Right kidney (tissue), 9 donors: ENCODE measurements at places on chromosomes 4 and X.

DNA sequence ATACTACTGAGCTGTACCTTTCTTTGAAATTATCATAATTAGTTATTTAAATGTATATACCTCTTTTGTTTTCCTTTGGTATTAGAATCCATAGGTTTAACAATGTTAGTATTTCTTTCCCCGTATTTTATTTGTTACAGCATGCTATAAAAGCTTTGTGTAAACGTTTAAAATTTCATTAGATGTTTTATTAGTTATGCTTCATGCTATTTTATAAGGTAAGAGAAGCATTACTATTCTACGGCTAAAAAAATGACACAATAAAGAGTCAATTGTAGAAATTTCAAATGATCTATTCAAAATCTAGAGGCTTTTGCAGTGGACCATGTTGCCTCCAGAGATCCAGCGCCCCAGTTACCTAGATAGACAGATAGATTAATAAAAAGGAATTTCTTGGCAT, 1203.3 kb upstream of the IGFBP7 start:
- no peak for DNase-seq

DNA sequence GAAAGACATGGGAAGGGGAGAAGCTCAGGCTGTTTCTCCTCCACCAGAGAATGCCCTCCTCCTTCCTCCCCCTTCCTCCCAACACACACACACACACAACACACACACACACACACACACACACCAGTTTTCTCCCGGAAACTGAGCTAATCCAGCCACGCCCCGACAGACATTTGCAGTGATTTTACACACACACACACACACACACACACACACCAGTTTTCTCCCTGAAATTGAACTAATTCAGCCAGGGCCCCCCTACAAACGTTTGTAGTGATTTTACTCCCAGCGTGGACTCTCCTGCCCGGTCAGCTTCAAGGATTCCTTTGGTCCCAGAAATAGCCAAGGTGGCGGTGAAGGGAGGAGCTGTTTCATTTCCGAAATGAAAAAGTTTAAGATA, 32.9 kb upstream of the STX18 start:
- peak; percentile 90 for DNase-seq

- no peak for DNase-seq
Observed at GRCh38 chr4:17187003-17187402, 288.6 kb upstream of the LDB2 start.

GRCh38 chr4:182538031-182538430, 294.8 kb downstream of the TENM3 start:
- DNase-seq, result no peak

- DNase-seq, result no peak
Observed at GRCh38 chr4:156473151-156473550, 498.4 kb downstream of the PDGFC start.

DNA sequence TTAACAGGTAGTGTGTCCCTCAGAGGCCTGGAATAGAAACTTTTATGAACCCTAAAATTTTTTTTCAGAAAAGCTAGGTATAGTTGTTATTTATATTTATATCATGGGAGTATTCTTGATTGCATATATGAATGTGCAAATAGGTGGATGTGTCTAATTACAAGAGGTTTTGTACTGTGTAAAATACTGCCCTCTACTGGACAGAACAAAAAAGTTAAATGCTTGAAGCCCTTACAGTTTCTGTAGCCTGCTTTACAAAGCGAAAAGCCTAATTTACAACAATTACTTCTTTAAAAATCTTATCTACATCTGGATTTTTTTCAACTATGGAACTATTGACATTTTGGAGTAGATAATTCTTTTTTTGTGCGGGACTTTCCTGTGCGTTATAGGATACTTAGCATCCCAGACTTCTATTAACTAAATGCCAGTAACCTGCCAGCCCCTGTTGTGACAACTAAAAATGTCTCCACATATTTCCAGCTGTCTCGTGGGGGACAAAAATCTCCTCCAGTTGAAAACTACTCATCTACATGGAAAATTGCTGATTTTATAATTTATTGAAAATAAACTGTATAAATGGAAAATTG, 35.1 kb downstream of the ENPEP start:
- no peak for DNase-seq

DNA sequence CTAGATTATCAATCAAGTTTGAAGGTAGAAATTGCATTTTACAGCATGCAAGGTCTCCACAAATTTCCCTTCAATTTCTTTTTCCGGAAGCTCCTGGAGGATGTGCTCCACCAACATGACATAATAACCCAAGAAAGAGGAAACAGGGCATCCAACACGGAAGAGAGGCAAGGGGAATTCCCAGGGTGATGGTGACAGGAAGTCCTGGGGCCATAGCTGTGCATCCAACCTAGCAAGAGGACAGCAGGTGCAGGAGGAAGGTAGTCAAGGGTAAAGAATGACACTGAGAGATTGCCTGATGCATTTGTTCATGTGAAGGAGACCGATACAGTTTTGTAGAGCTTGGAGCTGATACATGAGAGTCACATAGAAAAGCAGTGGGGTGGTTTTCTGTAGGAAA, 115.7 kb upstream of the LSM6 start:
- DNase-seq, result no peak
